ENCODE measurements at places on chromosomes 6 and 20.
A peak's percentile ranks its signal among the peaks of the same experiment; 100 is the strongest.

DNA sequence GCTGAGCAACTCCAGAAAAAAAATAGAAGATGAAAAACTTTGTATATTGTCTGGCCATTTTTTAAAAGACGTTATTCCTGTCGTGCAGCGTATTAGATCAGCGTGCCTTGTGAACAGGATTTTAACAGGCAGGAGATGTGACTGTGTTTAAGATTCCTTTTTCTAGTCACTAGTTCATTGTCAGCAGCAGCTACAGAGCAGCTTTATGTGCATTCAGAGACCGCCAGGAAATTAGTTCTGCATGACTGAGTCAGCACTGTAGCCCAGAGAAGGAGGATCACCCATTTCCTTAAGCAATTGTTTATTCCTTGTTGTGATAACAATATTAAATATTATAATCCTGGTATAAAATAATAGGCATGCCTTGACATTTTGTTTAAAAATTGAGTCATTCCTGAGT lies 75.4 kb upstream of the ADGRB3 start:
- DNase-seq: no peak

DNA sequence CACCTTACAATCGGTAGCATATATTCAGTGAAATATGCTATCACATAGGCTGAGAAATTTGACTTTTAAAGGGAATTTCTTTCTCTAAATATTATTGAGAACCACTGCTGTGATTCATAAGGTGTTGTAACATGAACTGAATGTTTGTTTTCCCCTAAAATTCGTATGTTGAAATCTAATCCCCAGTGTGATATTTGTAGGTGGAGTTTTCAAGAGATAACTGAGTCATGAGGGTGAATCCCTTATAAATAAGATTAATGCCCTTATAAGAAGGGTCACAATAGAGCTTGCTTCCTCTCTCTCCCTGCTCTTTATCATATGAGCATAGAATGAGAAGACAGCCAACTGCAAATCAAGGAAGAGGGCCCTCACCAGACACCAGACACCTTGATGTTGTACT lies 64.8 kb downstream of the LMBRD1 start:
- no peak for DNase-seq

DNA sequence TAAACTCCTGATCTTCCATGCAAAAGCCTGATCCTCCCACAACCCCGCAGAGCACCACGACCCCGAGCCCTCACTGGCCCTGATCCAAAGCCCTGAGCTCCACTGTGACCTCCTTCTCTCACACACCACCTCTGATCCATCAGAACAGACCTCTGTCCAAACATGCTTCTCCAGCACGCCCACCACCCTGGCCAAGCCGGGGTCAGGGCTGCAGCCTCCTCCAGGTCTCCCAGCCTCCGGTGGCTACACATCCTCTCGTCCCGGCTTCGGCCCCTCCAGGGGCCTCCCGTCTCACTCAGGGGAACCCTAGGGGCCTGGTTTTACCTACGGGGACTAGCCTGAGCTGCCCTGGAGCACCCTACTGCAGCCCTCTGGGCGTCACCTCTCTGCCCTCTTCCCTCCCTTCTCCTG lies 49.1 kb downstream of the FOXF2 start:
- no peak for DNase-seq

DNA sequence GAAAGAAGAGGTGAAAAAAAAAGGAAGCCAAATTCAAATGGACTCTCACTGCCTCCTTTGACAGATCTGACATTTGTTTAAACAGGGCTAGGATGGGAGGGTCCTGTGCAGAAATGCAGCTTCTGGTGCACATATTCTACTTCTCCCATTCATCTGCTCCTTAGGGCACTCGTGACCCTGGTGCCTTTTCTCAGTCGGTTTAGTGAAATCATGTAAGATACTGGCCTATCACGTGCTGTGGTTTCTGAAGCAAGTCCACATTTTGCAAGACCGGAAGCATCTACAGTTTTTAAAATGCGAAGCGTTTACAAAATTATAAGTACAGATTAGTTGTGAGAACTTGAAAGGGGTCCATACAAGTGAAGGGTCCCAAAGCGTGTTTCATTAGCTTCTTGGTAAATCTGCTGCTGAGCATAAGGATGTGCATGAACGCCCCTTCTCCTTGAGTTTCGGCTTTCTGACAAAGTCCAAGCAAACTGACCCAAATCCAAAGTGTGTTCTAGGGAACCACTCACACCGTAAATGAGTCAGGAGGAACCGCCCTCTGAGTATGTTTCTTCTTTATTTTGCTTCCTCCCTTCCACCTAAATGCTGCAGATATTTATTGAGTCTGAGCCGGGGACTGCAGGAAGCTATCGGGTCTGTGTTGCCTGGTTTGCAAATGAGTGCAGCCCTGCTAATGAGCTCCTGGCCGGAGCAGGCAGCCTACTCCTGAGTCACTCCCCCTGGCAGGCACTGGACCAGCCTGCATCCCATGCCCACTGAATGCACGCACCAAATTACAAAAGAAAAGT lies 323.8 kb upstream of the JARID2 start:
- DNase-seq: no peak

GRCh38 chr6:100135977-100136376 lies 142.0 kb upstream of the MCHR2 start:
- DNase-seq: no peak

DNA sequence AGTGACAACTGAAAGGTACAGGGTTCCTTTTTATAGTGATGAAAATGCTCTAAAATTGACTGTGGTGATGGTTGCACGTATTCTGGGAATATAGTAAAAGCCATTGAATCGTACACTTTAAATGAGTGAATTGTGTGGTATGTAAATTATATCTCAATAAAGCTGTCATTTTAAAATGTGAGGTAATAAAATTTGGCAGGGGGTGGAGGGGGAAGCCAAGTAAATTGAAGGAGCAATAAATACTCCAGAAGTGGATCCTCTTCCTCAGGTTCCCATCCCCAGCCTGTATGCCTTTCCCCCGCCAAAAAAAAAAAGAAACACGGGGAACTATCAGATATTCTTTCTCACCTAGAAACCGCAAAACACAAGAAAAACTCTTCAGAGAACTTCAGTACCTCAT lies 161.4 kb downstream of the MTFR2 start:
- DNase-seq: no peak

- no peak for DNase-seq
These were observed 153.2 kb upstream of the THBS2 start for GRCh38 chr6:169406804-169407203.

- no peak for DNase-seq
These were observed 392.4 kb upstream of the HS3ST5 start for GRCh38 chr6:114735025-114735735.

DNA sequence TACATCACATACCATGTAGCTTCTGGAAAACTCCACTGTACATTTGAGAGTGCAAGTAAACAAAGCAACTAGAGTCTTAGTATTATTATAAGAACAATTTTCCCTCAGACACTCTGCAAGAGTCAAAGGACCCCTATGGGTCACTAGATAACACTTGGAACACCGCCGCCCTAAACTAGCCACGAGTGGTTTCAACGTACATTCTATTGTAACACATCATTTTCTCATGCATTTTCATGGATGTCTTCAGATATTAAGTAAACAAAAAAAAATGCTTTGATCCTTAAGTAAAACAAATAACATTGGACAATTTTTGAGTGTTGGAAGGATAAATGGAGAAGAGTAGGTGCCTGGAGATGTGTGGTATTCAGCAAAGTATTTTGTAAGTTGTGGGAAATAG lies 3.2 kb upstream of the RNF146 start:
- DNase-seq: no peak

GRCh38 chr20:8778387-8778786 lies 290.5 kb upstream of the PLCB4 start:
- DNase-seq: no peak

- DNase-seq: no peak
These were observed 51.1 kb downstream of the KCTD20 start for GRCh38 chr6:36493859-36494258.

DNA sequence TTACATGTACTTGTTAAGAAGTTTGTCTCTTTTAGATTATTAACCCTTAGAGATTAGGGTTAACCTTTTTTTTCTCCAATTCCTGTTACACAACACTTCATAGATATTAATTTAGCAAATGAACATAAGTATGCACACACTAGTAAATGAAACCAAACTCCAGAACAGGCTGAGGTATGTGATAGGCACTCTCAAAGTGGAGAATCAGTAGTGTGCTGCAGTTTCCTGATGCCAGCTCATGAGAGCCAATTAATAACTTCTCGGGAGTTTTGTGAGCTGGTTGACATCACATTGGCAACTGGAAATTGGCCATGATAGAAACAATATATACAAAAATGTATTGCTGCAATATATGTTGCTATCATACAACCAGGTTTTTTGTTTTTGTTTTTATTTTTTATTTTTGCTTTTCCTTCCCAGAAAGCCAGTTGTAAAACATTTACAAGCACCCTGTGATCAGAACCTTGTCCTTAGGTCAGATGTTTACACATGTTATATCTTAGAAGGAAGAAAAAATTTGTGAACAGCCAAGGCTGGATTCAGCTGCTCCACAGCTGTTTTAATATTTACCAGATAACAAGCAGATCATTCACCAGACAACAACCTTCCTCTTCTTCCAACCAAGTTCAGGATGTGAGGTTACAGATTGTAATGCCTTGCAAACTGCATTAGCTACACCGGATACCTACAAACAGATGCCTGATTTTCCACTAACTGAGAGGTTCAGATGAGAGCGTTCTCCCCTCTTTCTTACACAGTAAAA lies 42.4 kb upstream of the ECHDC1 start:
- DNase-seq: no peak

- DNase-seq: no peak
These were observed 38.8 kb upstream of the SIRPA start for GRCh38 chr20:1856424-1856823.

- no peak for DNase-seq
These were observed 151.9 kb downstream of the CDKAL1 start for GRCh38 chr6:20686142-20686541.

GRCh38 chr6:36023996-36024795 lies at the start of gene SLC26A8:
TSS of gene SLC26A8 (minus strand) at chr6:36024641. CDS start at chr6:36019707, 4,934 bp downstream.
- DNase-seq: no peak

DNA sequence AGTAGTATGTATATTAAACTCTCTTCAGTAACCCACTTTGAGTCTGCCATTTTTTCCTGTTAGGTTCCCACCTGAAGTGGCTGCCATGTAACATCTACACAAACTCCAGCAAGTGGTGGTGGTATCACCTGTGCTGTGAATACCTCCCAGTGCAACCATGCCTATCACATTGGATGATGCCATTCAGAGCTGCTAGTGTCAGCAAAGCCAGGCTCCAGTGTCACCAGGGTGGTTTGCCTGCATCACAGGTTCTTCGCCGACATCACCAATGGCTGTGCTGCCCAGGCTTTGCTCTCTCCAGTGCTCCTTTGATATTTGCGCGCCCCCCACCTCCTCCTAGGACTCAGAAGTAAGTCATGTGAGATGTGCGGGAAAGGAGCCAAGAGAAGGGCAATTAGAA lies 162.6 kb upstream of the FOXA2 start:
- no peak for DNase-seq

- no peak for DNase-seq
These were observed 38.4 kb downstream of the THBS2 start for GRCh38 chr6:169215201-169215681.

DNA sequence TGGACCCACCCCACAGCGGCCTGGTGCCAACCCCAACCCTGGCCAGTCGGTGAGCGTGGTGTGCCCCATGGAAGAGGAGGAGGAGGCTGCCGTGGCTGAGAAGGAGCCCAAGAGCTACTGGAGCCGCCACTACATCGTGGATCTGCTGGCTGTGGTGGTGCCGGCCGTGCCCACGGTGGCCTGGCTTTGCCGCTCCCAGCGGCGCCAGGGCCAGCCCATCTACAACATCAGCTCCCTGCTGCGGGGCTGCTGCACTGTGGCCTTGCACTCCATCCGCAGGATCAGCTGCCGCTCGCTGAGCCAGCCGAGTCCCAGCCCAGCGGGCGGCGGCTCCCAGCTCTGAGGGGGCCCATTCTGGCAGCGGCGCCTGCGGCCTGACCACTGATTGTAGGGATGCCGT lies 23.2 kb downstream of the SDCBP2 start:
- DNase-seq: no peak

DNA sequence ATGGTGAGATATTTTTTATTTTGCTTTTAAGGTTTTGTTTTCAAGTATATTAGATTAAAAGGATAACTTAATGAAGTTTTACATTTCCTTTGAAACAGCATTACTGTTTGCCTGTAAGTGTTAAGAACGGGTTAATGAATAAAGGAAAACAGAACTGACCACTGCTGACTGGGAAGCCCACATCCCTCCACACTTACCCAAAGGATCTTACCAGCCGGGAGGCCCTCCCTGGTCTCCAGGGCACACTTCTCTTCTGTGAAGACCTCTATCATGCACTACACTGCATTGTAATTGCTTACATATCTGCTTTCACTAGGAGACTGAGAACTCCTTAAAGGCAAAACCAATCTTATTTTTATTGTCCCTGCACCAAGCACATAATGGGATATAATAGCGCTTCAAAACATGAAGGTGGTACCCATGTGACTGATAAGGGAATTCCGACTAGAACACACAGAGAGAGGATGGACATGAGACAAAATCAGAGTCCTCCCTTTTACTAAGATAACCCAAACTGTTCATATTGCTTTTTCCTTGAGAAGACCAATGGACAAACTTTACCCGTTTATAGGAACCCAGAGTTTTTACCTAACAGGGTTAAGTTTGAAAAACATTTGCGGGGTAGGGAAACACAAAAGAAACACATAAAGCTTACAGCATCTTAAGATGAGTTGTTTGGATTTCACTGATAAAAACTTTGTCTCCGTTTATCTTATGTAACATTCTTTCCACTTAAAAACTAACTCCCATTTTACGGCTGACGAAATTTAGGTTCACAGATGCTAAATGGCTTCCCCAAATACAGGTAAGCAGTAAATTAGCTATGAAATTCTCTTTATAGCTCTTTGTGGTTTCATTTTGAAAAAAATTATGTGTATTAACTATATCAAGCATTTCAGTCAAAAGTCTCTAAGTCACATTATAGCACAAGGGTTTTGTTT lies 8.7 kb downstream of the EZR start:
- DNase-seq: no peak

DNA sequence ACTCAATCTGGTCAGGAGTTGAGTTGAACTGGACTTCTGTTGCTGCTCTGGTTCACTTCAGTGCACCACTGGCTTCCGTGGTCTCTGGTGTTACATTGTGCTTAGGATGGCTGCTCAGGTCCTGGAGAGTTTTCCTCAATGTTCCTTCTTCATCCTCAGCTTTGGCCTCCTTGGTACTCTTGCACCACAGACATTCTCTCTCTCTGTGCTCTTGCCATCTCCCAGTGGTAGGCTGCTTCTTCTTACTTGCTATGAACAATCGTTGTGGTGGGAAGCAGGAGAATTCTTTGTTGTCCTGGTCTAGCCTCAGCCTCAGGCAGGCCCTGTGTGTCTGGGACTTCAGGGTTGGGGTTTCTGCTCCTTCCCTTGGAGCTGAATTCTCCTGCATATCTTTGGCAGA lies 14.5 kb upstream of the DUSP22 start:
- DNase-seq: no peak

- peak; percentile 18 for DNase-seq
These were observed 23.5 kb downstream of the PLEKHG1 start for GRCh38 chr6:150622941-150623874.

GRCh38 chr6:125054331-125054730 lies 92.1 kb downstream of the RNF217 start:
- no peak for DNase-seq

DNA sequence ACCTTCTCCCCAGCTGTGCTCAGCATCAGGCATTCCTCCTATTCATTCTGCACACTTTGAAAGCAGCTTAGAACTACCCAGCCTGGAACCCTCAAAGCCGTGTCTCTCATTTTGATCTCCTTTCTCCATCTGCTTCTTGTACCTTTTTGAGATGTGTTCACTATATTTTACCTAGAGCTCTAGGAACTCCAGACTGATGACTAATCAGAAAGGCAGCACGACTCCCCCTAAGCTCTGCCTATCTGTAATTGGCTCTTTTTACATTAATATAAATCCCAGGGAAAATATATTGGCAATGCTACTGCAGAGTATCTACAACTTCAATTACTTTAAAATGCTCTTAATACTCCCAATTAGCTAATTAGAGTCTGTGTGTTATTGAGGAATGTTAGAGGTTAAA lies 671.5 kb downstream of the CBLN4 start:
- no peak for DNase-seq
